Hematopoietic multipotent progenitor cell treated with erythropoietin and hydrocortisone succinate and interleukin-3 and kit ligand, for 17 days (in vitro differentiated cells): ENCODE measurements at places on chromosomes 16 and 17.

- no peak for DNase-seq
These were observed 2.2 kb downstream of the KRTAP4-12 start for GRCh38 chr17:41121742-41122141.

DNA sequence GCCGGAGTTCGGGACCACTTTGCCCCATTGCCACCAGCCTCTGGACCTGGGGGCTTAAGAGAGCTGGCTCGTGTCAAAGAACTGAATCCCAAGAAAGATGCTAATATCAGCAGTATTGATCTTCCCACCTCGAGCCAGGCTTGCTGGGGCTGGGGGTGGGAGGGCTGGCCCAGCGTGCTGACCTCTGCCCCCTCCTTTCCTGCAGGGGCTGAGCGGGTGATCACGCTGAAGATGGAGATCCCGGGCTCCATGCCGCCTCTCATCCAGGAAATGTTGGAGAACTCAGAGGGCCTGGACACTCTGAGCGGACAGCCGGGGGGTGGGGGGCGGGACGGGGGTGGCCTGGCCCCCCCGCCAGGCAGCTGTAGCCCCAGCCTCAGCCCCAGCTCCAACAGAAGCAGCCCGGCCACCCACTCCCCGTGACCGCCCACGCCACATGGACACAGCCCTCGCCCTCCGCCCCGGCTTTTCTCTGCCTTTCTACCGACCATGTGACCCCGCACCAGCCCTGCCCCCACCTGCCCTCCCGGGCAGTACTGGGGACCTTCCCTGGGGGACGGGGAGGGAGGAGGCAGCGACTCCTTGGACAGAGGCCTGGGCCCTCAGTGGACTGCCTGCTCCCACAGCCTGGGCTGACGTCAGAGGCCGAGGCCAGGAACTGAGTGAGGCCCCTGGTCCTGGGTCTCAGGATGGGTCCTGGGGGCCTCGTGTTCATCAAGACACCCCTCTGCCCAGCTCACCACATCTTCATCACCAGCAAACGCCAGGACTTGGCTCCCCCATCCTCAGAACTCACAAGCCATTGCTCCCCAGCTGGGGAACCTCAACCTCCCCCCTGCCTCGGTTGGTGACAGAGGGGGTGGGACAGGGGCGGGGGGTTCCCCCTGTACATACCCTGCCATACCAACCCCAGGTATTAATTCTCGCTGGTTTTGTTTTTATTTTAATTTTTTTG is 8.5 kb downstream of the GJD3 start:
- no peak for DNase-seq

DNA sequence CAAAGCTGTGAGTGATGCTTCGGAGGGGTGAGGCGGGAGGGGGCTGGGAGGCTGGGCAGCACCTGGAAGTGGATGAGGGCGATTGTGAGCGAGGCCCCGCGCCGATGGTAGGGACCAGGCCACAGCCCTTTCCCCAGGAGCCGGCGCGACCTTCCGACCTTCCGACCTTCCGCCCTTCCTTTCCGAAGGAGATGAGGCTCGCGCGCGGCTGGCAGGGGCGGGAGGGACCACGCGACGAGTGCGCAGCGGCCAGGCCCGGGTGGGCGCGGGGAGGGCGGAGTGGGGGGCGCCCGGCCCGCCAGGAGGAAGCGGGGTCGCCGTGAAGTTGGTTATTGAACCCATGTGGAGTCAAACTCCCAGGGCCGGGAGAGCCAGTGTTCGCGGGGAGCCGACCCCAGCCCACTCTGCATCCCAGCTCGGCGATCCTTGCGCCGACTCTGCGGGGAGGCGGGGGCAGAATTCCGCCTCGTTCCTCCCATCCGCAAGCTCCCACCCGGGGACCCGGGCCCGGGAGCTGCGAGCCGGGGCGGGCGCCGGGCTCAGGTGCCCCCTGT is 56.6 kb downstream of the RAP1GAP2 start:
- DNase-seq: no peak

- DNase-seq: no peak
These were observed 10.6 kb upstream of the TMIGD1 start for GRCh38 chr17:30344283-30345088.

GRCh38 chr17:41254861-41255260 is 323 bp upstream of the KRTAP9-9 start:
- no peak for DNase-seq

- DNase-seq: no peak
These were observed 15.8 kb upstream of the PRM1 start for GRCh38 chr16:11296706-11297491.

DNA sequence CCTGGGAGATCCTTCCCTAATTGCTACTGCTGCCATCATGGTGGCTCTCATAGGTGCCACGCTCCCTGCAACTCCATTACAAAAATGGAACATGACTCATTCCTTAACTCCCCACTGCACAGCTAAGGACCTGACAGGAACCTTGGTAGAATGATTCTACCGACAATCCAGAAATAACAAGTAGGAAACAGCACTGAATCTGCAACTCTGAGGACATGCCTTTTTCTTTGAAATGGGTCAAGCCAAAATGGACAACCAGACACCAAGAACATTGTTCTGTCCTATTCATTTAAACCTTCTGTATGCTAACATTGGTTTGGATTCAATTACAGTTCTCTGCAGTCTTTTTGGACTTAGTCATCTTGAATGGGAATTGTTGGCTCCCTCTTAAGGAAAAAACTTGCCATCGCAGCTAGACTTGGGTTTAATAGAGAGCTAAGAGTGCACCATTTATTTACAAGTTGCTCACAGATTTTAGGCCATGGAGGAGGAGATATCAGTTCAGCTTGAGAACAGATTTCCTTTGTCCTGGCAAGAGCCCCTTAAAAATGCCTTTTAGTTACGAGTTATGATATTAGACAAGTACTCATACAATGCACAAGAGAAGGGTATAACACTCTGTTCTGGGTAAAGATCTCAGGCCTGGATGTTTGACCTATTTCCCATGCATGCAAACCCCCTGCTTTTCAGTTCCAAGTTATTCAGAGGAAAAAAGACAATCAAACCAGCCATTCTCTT is 20.9 kb upstream of the NSRP1 start:
- peak; percentile 20 for DNase-seq

GRCh38 chr16:46728806-46729205 is 19.3 kb downstream of the MYLK3 start:
- DNase-seq: no peak

- DNase-seq: no peak
These were observed 8.0 kb downstream of the BRD7 start for GRCh38 chr16:50360779-50361178.

DNA sequence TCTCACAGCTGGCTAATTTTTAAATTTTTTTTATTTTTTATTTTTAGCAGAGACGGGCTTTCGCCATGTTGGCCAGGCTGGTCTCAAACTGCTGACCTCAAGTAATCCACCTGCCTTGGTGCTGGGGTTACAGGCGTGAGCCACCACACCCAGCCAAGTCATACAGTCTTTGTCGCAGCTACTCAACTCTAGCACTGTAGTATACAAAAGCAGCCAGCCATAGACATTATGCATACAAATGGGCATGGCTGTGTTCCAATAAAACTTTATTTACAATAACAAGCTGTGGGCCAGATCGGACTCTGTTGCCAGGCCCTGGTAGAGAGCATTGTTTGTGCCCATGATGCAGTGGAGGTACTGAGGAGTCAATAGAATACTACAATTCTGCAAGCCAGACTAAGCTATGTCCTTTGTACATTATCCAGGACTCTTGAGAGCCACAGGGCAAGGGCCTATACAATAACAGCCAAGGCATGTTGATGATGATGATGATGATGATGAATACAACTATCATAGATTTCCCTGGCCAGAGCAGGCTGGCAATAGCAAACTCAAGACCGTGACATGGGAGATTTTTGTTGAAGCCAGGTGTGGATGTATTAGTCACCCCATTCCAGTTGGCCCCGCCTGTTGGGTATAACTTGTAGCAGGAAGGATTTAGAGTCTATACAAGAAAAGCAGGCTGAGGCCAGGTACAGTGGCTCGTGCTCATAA is 101.8 kb downstream of the MYH11 start:
- no peak for DNase-seq

GRCh38 chr16:72357910-72358309 is 186.0 kb upstream of the PMFBP1 start:
- DNase-seq: no peak

DNA sequence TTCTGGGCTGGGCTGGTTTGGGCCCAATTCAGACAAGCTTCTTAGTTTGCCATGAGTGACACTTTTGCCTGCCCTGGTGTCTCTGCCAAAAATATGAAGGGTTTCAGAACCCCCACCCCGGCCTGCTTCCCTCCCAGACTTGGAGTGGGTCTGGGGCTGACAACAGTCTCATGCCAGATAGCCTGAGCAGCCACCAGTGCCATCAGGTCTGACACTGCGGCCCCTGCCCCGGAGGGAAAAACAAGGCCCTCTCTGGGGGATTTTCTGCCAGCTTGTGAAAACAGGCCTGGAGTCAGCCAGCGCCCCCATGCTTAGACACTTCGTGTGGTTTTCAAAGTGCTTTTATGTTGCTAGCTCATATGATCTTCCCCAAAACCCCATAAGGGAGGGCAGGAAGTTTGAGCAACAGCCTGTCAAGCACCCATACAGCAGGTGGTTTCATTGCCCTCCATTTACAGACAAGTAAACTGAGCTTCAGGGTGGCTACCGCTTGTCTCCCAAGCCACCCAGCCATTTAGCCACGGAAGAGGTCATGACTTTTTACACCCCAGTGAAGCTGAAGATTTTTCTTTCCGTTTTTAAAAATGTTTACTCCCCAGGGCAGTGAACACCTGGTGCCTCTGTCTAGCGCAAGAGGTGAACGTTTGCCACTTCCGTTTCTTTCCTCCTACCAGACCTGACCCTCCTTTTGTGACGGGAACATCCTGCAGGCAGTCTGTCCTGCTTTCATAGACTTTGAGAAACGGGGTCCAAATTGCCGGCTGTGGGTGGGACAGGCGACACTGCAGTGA is 300.6 kb downstream of the SEC14L1 start:
- DNase-seq: no peak

GRCh38 chr16:24918641-24919040 is 72.9 kb downstream of the SLC5A11 start:
- DNase-seq: no peak

DNA sequence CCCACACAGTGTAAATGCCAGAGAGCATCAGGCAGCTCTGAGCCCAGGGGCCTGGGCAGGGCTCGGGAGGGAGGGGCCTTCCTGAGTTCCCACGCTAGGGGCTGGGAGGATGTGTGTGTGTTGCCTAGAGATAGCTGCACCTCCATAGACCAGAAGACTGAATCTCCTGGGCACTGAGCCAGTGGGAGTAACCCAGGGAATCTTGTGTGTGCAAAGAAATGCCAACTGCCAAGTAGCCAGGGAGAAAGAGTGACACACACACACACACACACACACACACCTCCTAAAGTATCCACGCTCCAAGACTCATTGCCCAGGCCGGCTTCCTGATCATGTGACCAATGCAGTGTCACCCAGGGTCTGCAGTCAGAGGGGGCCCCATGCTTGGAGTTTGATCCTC is 166.2 kb upstream of the RPL38 start:
- peak; percentile 26 for DNase-seq

- DNase-seq: no peak
These were observed 89.4 kb downstream of the ITFG1 start for GRCh38 chr16:47371271-47372014.

- no peak for DNase-seq
These were observed 10.5 kb downstream of the PDILT start for GRCh38 chr16:20393801-20394577.

DNA sequence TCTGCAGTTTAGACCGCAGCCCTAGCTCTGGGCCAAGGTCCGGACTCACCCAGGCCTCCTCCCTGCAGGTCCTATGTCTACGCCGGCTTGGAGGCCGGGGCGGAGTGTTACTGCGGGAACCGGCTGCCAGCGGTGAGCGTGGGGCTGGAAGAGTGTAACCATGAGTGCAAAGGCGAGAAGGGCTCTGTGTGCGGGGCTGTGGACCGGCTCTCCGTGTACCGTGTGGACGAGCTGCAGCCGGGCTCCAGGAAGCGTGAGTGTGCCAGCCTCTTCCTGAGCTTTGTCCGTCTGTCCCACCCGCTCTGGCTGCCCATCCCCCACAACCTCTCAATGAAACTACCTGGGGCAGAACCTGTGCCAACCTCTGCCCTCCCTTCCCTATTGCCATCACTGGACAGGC is 20.1 kb downstream of the WSCD1 start:
- DNase-seq: no peak

GRCh38 chr17:40817103-40817682 is 5.2 kb downstream of the KRT10 start:
- no peak for DNase-seq

DNA sequence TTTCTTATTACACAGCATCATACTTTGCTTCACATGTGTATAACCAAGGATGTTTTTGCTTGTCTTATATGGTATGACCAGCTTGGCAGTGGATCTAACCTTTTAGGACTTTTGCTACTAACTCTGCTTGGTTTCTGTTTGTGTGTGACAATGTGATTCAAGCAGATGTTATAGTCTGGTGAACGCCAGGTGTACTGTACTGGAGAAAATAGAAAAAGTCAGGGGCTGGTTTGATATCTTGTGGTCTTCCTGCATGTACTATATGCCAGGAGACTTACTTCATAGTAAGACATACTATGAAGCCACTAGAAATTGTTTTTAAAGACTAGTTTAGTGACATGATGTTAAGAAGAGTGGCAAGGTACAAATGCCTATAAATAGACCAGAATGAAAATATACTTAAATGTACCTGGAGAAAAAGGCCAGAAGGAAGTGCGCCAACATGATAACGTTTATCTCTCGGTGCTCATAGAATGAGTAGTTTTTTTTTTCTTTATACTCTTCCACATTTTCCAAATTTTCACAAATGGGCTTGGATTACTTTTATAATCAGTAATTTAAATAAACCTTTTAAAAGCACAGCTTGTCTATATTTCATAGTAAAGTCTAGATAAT is 112.3 kb downstream of the PRKCA start:
- DNase-seq: no peak

GRCh38 chr16:73011926-73012325 is 36.0 kb downstream of the ZFHX3 start:
- DNase-seq: no peak

GRCh38 chr17:2803386-2803785 is 7.1 kb downstream of the RAP1GAP2 start:
- no peak for DNase-seq

DNA sequence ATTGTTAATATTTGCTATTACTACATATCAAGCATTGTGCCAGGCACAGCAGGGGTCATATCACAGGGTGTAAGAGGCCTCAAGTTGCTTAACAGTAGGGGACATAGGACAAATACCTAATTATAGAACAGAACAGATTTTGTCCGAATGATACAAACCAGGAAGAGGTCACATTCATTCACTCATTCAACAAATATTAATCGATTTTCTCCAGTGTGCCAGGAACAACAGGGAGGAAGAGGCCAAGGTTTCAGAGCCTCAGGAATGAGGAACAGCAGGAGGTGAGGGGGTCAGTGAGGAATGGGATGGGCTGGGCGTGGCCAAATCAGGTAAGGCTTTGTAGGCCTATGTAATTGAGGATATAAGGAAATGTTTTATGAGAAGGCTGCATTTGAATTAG is 11.2 kb upstream of the CHST4 start:
- no peak for DNase-seq
